ENCODE measurements at places on chromosomes 16 and 17.

DNA sequence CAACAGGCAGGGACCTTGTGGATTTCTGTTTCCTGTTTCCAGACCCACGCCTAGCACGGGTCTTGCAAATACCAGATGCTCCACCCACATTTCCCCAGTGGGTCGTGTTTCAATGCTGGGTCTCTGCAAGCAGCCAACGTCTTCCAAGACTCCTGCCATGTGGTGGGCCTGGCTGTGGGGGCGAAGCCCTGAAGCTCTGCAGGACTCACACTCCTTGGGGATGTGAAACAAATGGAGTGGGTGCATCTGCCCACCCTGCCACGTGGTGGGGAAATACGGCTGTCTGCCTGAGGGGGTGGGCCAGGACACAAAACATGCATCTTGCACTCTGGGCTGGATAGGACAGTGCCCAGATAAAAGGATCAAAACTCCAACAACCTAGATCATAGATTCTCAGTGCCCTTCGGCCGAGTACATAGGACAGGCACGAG is 32.6 kb downstream of the FA2H start:
- no peak for DNase-seq

DNA sequence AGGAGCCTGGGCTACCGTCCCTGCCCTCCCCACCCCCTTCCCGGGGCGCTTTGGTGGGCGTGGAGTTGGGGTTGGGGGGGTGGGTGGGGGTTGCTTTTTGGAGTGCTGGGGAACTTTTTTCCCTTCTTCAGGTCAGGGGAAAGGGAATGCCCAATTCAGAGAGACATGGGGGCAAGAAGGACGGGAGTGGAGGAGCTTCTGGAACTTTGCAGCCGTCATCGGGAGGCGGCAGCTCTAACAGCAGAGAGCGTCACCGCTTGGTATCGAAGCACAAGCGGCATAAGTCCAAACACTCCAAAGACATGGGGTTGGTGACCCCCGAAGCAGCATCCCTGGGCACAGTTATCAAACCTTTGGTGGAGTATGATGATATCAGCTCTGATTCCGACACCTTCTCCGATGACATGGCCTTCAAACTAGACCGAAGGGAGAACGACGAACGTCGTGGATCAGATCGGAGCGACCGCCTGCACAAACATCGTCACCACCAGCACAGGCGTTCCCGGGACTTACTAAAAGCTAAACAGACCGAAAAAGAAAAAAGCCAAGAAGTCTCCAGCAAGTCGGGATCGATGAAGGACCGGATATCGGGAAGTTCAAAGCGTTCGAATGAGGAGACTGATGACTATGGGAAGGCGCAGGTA is 762 bp downstream of the CDK12 start:
- DNase-seq, result no peak

GRCh38 chr16:48526058-48526957 is 83.7 kb downstream of the N4BP1 start:
- no peak for DNase-seq

DNA sequence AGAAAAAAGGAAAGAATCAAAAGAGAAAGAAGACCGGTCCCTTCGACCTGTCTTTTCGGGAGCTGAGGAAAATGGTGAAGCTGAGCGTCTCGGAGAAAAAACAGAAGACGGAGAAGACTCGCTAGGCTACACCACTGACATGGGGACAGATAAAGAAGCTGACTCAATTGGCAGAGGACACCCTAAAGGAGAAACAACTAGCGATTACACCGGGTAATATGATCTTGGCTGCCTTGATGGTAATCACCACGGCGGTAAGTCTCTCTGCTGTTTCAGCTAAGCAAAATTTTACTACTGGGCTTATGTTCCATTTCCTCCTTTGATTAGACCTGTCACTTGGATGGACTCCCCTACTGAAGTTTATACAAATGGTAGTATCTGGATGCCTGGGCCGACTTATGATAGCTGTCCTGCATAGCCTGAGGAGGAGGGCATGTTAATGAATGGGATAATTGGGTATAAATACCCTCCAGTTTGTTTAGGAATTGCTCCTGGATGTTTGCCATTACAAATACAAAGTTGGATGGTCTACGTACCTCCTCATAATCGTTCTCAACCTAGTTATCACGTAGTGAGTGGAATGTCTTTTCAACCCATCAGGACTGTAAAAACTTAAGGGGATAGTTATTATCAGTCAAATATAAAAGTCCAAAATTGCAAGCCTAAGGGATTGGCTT is 24.1 kb downstream of the ALOX15B start:
- no peak for DNase-seq

- no peak for DNase-seq
Measured at GRCh38 chr17:7080456-7081041, 498 bp upstream of the CLEC10A start.

DNA sequence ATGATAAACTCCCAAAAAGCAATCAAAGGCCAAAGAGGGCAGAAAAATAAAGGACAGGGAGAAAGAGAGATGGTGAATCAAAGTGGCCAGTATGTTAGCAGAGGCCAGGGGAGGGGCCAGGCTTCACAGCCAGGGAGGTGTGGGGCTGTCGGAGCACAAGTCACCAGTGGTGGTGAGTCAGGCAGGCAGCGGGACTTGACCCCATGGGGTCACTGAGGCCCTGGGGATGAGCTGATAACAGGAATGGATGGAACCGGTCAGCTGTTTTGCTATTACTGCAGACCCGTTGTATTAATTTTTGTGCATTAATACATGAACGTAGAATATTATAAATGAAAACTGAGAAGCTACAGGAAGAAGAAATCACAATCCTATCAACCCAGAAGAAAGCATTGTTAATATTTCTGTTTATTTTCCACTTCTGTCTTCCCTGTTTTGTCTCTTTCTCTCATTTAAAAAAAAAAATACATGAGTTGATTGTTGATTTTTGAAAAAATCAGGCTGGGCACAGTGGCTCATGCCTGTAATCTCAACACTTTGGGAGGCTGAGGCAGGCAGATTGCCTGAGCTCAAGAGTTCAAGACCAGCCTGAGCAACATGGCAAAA is 106.9 kb downstream of the SOCS1 start:
- no peak for DNase-seq

DNA sequence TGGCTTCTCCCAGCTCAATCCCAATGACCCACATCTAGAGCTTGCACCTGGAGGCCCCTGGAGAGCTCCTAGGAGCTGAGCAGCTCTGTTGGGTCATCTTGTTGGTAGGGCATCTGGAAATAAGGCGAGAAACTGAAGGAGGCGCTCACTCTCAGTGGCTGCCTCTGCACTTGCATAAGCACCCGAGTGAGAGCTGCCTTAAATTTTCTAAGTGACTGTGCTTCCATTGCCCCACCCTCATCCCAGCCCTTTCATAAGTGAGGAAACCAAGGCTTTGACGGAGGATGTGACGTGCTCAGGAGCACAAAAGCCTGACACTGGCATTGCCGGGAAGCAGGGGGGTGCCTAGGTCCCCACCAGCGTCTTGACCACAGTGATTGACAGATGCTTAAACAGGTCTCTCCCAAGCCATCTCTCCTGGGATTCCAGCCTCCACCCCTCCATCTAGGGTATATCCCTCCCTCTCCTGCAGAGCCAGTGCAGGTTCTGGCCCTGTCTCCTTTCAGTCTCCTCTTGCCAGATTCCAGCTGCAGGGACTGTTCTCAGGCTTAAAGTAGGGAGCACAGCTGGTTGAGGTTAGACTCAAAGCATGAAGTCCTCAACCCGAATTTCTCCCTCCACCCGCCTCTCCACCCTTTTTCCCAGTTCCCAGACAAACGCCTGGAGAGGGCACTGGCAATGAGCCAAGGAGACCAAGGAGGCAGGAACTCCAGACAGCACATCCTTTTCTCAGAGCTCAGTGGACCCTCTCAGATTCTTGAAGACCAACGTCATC is 113.7 kb downstream of the IRX5 start:
- DNase-seq, result no peak

GRCh38 chr16:1953734-1954133 is 755 bp downstream of the RPL3L start:
- DNase-seq, result no peak

GRCh38 chr17:53950207-53950857 is 127.6 kb downstream of the KIF2B start:
- no peak for DNase-seq

DNA sequence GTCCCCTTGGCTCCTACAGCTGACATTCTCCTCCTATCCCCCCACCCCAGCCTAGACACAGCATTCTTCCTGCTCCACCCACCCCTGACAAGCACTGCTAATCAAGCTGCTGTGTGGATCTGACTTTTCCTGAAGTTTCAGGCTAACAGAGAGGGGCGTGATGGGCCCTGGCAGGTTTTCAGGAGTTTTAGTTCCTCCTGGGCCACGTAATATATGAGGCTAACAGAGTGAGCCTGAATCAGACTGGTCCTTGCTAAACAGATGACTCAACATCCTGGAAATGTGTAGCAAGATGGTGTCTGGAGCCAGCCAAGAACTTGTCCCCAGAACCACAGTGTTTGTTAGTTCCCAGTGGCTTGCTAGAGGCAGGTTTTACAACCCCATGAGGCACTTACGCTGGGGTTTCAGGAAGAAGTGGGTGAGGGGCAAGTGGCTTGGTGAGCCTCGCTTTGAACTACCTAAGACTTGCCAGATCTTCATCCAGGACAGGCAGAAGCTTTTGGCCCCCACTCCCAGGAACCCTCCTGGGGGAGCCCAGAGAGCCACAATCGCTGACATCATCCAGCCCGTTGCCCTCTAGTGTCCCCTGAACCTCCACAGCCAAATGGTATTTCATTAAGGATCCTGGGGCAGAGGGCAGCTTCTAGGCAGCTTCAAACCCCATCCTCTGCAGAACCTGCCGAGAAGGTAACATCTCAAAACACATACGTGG is 15.9 kb downstream of the TMEM92 start:
- DNase-seq, result no peak

GRCh38 chr16:80989801-80990200 is 16.9 kb downstream of the CMC2 start:
- no peak for DNase-seq

DNA sequence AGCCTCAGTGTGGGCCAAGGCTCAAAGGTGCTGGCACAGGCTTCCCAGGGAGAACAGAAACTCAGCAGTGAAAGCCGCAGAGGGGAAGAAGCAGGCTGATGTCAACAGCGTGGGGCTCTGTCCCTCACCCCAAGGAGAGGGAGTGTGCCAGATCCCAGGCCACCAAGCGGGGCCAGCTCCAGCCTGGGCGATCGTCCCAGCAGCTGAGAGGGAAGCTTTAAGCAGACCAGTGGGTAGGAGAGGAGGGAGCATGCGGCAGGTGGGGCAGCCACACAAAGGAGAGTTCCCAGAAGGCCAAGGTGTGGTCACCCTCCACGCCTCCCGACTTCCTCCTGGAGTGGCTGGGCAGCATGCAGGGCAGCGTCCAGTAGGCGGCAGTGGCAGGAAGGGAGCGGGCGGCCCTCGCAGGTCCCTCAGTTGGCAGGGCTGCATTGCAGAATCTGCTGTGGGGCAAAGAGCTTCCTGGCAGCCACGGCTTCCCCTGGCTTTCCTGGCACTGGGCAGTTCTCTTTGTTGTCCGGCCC is 6.0 kb downstream of the SYNGR2 start:
- no peak for DNase-seq

- peak; percentile 34 for DNase-seq
Measured at GRCh38 chr16:68005786-68006286, 6.6 kb upstream of the DPEP2 start.

DNA sequence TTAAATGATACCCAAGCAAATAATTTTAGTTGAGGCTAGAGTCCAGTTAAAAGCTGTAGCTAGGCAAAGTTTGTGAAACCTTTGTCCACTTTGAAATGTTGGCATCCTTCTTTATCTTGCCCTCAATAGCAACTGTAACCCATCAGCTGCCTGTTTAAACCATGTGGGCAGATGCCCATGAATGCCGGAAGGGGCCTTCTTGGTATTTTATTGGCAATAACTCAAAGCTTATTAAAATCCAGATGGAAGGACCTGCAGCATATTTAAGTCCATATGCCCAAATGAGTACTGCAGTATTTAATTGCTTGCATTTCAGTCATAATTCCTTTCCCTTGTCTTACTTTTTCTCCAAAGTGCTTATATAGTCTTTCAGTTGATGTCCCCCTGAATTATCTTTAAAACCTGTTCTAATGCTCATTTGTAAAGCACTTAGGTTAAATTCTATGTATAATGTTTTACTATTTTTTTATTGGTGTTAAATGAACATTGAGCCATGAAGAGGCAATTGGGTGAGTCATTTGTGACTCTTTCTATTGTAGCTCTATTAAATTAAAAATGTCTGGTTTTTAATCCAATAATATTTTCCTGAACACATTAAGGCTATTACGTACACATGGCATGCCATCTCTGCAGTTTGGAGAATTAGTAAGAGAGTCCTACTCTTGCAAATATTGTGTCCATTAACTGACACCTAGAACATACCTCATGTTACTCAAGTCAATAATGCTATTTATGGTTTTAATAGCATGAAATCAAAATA is 225.3 kb downstream of the KCNJ2 start:
- DNase-seq, result no peak

DNA sequence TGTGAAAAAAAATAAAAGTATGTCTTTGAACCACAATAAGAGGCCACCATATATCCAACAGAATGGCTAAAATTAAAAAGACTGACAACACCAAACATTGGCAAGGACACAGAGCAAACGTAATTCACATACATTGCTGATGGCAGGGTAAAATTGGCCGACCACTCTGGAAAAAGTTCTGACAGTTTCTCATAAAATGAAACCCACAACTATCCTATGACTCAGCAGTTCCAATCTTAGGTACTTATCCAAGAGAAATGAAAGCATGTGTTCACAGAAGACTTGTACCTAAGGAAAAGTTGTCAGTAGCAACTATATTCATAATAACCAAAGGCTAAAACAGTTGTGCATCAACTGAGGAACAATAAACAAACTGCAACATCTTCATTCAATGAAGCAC is 357.3 kb upstream of the XYLT1 start:
- no peak for DNase-seq

- DNase-seq, result no peak
Measured at GRCh38 chr17:80146121-80147034, 550 bp downstream of the EIF4A3 start.

DNA sequence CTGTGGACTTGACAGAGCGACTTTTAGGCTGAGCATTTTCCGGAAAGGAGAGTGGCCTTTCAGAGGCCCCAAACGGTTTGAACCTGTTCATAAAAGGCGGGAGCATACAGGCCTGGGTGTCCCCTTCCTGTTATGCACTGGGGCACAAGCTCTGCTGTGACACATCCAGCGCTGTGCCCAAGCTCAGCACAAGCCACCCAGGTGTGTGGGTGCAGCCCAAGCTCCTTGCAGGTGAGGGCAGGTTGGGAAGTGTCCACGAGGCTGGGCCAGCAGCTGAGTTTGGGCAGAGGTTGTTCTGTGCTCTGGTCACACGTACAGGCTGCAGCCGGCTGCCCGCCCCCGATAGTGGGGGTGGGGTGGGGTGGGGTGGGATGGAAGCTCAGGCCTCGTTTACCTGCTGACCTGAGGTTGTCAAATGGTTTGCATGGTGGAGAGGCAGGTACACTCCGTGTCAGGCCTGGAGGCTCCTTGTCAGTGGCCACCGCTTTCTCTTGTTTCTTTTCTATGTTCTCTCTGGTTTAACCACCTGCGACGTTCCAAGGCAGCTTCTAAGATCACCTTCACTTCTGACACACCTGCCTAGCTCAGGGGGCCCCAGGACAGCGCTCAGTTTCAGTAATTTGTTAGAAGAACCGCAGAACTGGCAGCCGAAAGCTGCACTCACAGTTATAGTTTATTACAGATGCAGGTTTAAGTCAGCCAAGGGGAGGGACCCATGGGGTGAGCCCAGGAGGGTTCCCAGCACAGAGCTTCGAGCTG is 194.7 kb upstream of the CIBAR2 start:
- no peak for DNase-seq

GRCh38 chr16:88314991-88315542 is 67.7 kb upstream of the ZNF469 start:
- DNase-seq, result no peak

- DNase-seq, result no peak
Measured at GRCh38 chr17:74925242-74925641, 1.2 kb downstream of the OTOP2 start.

Measured in activated T-cell treated with anti-CD3 and anti-CD28 coated beads, Interleukin-2, amount 50 U/mL, for 1 hour (primary cell).